Stimulated activated CD8-positive, alpha-beta memory T cell treated with anti-CD3 and anti-CD28 coated beads, Interleukin-12 subunit alpha, Interleukin-12 subunit beta, amount 100 ng/mL, for 1 hour (primary cell): ENCODE measurements at places on chromosomes 4 and X.

- no peak for DNase-seq
These were observed 44.8 kb downstream of the GRIA2 start for GRCh38 chr4:157265281-157265680.

DNA sequence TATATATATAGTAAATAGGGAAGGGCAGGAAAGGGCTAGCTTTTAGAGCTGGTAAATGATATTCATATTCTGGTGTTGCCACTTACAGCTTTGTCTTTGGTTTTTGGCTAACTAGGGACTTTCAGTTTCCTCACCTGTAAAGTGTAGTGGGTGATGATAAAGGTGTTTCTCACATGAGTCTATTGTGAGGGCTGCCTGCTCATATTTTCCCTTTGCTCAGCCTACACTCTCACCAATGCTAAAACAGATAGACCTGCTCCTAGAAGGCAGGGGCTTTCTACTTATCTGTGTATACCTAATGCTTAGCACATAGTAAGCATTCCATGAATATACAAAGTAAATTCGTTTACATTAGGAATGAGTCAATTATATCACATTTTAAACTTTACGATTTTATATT, 137.2 kb upstream of the HS3ST1 start:
- DNase-seq, result no peak

- DNase-seq, result no peak
These were observed 29.0 kb downstream of the RNF4 start for GRCh38 chr4:2497931-2498330.

DNA sequence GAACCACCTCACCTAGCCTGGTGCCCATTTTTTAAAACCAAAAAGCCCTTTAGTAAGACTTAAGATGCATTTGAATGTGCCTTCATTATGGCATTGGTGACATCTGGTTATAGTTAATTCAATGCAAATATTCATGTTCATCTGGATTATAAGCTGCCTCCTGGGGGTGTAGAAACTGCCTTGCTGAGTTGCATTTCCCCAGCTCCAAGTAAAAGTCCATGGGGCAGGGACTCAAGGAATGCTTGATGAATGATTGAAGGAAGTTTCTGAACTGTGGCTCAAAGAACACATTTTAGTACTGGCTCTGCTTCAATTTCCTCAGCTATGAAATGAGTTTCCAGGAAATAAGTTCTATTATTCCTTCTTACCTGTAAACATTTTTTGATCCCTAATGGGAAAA, 18.5 kb upstream of the RBM47 start:
- no peak for DNase-seq

GRCh38 chr4:147590249-147590920, 26.8 kb upstream of the TMEM184C start:
- DNase-seq, result no peak
